Stimulated activated CD8-positive, alpha-beta memory T cell treated with anti-CD3 and anti-CD28 coated beads, Interleukin-4, amount 100 ng/mL, for 48 hours (primary cell): ENCODE measurements at places on chromosomes 2 and 18.

DNA sequence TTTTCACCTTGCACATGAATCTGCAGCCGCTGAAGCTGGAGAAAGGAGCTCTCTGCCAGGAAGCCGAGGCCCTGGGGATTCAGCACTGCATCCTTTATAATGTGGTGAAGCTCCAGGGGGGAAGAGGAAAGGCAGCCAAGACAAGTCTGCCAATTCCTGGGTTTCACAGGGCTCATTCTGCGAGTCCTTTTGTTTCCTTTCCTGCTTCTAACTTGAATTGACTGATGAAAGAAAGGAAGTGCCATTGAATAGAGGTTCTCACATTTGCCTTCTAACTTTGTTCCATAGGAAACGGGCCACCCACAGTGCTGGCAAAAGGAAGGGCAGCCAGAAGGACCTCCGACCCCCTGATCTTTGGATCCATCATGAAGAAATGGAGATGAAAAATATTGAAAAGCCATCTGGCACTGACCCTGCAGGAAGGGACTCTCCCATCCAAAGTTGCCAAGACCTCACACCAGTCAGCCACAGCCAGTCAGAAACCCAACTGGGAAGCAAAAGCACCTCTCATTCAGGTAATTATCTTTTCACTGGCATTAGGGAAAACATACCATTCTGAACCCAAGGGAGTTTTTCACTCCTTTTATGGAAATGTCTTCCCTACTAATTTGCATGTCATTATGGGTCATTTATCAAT, 765.4 kb downstream of the MBD2 start:
- no peak for DNase-seq

DNA sequence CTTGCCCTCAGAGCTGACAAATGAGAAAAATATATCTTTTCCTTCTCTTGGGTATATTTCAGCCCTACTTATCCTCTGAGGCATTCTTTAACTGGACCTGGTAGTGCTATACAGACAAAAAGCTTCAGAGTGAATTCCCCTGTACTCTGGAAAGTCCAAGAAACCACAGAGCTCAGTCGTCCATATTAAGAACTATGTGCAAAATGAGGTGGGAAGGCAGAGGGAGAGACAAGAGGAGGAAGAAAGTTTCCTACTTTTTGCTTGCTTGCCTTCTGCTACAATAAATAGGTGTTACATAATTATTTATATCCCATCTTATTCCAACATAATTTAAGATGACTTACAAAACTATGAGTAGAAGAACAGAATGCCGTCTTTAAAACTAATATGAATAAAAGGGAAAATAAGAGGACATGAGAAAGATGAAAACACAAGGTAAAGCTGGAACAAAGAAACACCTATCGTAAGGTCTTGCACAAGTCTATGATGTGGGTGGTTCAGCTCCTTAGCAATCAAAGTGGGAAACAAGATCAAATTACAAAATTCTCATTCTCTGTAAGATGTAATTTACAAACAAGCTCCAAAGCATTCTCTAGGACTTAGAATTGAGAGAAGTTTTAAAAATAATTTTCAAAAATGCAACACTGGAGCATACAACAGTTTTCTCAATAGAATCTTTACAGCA, 97.9 kb downstream of the BAZ2B start:
- no peak for DNase-seq

GRCh38 chr2:84807063-84807485, 73.8 kb downstream of the TRABD2A start:
- DNase-seq, result no peak

DNA sequence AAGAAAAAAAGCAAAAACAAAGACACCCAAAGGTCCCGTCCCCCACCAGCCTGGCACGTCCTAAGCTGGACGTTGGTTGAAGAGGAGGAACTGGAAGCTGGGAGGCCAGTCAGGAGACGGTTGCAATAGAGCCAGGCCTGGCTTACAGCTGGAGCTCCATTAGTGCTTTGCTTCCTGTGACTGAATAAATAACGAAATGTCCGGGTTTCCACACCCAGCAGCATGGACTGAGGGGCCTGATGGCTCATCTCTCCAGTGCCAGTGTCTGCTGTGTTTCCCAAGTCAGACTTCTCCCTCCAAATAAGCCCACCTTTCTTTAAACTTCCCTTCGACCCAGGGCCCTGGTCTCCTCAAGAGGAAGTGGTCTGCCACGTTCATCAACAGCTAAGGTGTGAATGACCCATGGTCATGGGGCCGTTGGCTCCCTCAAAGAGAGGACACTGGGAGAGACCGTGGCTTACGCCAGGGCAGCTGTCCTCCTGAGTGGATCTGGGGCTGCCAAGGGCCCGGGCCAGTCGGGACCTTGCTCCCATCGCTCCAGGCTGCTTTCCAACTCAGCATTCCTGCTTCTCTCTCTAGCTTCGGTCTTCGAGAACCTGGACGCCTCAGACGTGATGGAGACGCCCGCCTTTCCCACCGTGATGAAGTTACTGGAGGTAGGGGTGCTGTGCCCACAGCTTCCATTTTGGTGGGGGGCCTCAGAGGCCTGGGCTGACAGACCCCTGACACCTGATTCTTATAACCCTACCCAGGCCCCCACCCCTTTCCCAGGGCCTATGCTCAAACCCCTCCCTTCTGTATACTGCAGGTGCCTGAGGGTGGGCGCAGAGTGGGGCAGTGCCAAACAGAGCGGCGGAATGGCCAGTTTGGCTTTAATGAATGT, 44.9 kb downstream of the MYO7B start:
- DNase-seq, result no peak

- no peak for DNase-seq
Measured at GRCh38 chr2:74278176-74278575, 65.0 kb downstream of the SLC4A5 start.

DNA sequence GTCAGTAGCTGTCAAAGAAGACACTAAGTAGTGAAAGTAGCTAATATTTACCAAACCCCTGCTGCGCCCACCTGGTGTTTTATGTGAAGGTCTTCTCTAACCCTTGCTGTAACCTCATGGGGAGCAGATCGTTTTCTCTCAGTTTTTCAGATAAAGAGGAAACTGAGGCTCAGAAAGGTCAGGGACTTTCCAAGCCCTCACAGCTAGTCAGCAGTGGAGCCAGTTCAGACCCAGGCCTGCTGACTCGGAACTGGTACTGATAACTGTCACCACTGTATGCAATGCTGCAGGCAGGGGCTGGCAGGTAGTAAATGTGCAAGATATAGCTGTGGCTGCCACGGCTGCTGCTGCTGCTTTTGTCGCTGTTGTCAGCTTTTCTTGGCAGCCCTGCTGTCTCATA, 69.1 kb downstream of the LRRFIP1 start:
- peak; percentile 64 for DNase-seq

DNA sequence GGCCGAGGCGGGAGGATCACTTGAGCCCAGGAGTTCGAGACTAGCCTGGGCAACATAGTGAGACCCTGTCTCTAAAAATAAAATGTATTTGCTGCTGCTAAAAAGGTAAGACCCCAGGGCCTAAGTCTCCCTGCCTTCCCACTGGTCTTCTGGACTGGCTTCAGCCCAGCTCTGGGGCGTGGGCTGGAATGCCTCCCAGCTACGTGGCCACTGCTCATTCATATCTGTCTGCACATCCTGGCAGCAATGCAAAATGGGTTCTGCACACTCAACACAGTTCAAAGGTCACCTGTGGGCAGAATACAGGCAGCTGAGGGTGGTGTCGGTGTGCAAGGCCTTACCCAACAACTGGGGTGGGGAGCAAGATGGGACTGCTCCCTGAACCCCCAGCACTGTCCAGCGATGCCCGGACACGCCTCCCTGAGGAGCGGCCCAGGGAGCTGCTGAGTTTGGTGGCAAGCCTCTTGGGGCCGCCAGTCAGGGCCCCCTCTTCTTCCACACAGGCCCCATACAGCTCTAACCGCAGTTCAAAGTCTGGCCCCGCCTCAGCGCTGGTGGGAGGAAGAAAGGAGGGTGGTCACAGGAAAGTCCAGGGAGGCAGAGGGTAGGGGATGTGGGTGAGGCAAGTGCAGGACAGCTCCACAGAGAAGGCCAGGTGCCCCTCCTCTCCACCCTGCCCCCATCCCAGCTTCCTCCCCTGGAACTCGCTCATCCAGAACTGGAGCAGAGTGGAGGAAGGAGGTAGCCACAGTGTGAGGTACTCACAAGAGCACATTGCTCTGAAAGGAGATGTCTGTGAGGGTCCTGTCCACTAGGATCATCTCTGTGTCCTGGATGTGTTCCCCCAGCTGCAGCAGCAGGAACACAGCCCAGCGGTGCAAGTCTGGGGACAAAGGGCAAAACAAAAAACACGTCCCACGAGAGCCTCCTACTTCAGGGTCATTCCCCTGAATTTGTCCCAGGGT, 8.2 kb downstream of the WDR54 start:
- DNase-seq, result no peak

DNA sequence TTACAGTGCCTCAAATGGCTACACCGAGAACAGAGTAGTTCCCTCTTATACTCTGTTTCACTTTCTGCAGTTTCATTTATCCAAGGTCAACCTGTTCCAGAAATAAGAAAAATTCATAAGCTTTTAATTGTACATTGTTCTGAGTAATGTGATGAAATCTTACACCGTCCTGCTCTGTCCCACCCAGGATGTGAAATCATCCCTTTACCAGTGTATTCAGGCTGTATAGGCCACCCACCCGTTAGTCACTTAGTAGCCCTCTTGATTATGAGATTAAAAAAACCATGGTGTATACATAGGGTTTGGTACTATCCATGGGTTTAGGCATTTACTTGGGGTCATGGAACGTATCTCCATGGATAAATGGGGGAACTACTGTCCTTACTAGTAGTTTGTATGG, 29.8 kb downstream of the STARD6 start:
- no peak for DNase-seq
